B cell (primary cell): ENCODE measurements at places on chromosomes 13 and 19.

DNA sequence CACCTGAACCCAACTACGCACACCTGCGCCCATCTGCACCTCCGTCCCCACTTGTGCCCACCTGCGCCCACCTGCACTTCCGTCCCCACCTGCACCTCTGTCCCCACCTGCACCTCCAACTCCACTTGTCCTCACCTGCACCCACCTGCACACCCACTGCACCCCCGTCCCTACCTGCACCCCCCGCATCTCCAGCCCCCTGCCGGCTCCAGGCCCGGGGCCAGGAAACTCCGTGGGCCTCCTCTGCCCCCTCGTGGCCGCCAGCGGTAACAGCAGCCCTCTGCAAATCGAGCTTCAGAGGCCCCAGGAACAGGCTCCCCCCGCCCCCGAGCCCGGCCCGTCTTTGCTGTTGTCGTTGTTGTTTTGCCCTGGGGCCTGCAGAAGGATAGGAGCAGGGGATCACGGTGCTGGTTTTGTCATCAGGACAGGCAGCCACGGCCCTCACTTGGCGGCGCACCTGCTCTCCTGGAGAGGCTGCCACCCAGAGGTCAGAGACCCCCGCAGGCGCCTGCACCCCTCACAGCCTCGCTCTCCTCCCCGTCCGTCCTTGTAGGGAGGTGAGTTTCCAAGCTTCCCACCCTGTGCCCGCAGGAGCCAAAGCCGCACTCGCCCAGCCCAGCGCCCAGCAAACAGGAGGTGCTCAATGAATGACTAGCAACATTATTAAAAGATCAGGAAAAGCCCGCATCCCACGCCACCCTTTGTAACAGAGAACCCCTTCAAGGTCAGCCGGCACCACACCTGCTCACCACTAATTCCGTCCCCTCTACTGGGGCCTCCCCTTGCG, 65.4 kb downstream of the GNG7 start:
- H3K27me3 ChIP-seq, result no peaks in the 10 kb centered on the region
- DNase-seq, result peak; percentile 85
- no peak overlapping the region for H3K27ac ChIP-seq
- no peaks in the 10 kb centered on the region for H3K36me3 ChIP-seq
- no peak overlapping the region for H3K4me3 ChIP-seq

DNA sequence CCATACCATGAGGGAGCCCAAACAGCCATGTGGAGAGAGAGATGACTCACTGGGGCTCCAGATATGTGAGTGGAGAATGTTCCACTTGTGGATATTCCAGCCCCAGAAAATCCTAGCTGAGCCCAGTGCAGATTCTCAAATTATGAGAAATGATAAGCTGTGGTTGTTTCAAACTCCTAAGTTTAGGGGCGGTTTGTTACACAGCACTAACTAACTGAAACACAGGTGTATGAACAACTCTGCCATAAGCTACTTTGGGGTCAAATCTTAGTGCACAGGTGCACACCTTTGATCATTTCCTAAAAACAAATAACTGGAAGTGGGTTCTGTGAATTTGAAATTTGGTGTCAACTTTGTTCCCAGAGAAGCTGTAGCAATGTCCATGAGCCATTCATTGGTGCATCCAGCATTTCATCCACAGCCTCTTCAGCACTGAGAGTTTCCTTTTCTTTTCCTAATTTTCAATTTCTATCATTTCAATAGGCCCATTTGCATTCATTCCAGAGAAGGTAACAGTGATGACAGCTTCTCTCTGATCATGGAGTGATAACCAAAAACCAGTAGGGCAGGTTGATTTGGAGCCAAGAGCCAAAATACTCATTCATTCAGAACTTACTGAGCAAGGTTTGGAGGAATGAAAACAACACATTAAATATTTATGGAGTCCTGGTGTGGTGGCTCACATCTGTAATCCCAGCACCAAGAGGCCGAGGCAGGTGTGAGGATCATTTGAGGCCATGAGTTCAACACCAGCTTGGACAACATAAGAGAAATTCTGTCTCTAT, 8.8 kb upstream of the CLPP start:
- H3K27ac ChIP-seq, result no peak overlapping the region
- H3K27me3 ChIP-seq, result no peaks in the 10 kb centered on the region
- H3K4me3 ChIP-seq, result no peak overlapping the region
- no peaks in the 10 kb centered on the region for H3K4me1 ChIP-seq

DNA sequence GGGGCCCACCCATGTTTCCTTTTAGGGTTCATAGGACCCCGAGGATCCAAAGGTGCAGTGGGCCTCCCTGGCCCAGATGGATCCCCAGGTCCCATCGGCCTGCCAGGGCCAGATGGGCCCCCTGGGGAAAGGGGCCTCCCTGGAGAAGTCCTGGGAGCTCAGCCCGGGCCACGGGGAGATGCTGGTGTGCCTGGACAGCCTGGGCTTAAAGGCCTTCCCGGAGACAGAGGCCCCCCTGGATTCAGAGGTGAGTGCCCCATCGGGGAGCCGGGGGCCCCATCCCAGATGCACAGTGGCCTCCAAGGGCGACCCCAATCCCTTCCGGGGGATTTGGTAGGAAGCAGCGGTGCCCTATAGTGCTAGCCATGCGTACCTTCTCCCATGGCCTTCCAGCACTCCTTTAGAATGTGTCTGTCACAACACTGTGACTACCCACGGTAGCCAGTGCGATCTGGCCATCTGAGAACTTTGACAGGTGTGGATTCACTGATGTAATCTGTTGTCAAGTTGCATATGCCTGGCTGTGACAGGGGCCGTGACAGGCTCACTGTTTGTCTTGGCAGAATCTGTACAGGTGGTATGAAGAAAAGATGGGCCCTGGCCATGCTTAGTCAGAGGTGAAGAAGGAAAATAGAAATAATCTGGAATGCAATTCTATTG, 88.5 kb downstream of the RAB20 start:
- no peak overlapping the region for H3K4me3 ChIP-seq
- H3K4me1 ChIP-seq, result peaks cover 50% of the 10 kb centered on the region
- DNase-seq, result no peak
- H3K27me3 ChIP-seq, result no peaks in the 10 kb centered on the region
- no peaks in the 10 kb centered on the region for H3K36me3 ChIP-seq

DNA sequence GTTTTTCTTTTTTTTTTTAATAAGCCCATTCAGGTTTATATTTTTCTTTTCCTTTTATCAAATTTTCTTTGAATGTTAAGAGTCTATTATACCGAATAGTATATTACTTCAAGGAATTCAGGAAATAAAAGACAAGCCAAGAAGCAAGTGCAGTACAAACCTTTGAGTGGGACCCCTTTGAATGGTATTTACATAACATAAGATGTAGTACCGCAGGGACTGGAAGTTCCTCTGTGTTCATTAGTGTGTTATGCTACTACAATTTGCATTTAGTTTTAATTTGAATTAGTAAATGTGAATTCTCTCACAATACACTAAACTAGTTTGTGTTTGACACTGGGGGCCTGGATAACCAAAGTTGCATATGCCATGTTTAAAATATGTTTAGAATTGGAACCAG, 339.5 kb downstream of the DCT start:
- no peak overlapping the region for H3K4me3 ChIP-seq
- no peaks in the 10 kb centered on the region for H3K4me1 ChIP-seq
- no peaks in the 10 kb centered on the region for H3K27me3 ChIP-seq
- DNase-seq, result no peak

GRCh38 chr19:52941941-52942385, 18.7 kb upstream of the ZNF888 start:
- H3K4me3 ChIP-seq, result peak overlapping the region; percentile 88
- no peaks in the 10 kb centered on the region for H3K36me3 ChIP-seq
- peaks cover 6% of the 10 kb centered on the region for H3K4me1 ChIP-seq
- H3K27me3 ChIP-seq, result no peaks in the 10 kb centered on the region
- peak overlapping the region; percentile 90 for H3K27ac ChIP-seq

GRCh38 chr13:102220681-102221228, 181.1 kb downstream of the FGF14 start:
- no peaks in the 10 kb centered on the region for H3K36me3 ChIP-seq
- no peaks in the 10 kb centered on the region for H3K4me1 ChIP-seq
- H3K4me3 ChIP-seq, result no peak overlapping the region
- no peaks in the 10 kb centered on the region for H3K27me3 ChIP-seq
- no peak for DNase-seq

DNA sequence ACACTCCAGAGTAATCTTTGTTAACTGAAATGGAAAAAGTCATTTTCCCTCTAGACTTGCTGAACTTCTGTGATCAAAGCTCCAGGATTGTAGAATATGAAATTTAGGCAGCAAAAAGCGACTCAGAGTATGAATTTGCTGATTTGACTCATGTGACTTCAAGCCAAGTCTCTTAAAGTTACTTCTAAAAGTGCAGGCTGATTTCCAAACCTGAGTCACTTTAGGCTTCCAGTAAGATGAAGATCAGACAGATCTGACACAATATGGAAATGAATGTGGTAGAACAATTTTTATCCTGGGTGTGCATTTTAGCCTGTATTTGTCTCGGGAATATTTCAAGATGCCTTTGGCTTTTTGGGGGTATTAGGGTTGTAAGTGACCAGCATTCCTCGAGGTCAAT, 151.0 kb upstream of the TMTC4 start:
- no peak for DNase-seq
- H3K27ac ChIP-seq, result no peak overlapping the region
- no peaks in the 10 kb centered on the region for H3K27me3 ChIP-seq
- no peak overlapping the region for H3K4me3 ChIP-seq
- H3K36me3 ChIP-seq, result no peaks in the 10 kb centered on the region

DNA sequence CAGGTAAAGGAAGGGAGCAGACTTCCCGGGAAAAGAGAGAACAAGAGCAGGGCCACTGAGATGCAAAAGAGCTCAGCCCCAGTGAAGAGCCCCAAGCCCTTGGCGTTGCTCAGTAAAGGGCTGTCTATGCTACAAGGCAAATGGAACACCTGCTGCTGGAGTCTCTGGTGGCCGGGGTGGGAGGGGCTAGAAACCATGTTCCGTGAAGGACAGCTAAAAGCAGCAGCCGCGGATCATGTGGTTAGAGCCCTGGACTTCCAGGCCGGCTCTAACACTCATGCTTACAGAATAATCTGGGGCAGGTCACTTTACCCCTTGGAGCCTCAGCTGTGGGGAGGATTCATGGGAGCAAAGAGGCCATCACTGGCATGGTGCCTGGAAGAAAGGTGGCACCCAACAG, 17.8 kb downstream of the POU2F2 start:
- DNase-seq, result peak; percentile 75
- H3K4me3 ChIP-seq, result peak overlapping the region; percentile 33
- peak overlapping the region; percentile 71 for H3K27ac ChIP-seq
- H3K27me3 ChIP-seq, result no peaks in the 10 kb centered on the region

DNA sequence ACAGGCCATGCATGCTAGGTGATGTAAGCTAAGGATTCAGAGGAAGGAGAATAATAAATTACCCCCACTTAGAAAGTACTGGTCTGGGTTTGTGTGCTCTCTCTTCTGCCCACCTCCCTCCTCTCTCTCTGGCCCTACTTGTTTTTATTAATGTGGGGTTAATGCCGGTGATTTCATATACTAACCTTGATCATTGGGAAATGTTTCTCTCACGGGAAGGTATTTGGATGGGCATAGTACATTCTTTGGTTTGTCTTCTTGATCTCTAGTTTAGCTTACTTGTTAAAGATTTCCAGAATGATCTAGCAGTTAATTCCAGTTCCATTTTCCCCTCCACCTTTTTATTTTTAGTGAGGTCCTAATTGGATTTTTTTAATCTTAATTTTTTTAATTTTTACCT, 24.6 kb downstream of the ARHGAP35 start:
- H3K27me3 ChIP-seq, result no peaks in the 10 kb centered on the region
- H3K36me3 ChIP-seq, result no peaks in the 10 kb centered on the region
- no peak overlapping the region for H3K4me3 ChIP-seq
- H3K27ac ChIP-seq, result no peak overlapping the region
- H3K4me1 ChIP-seq, result no peaks in the 10 kb centered on the region

- H3K27ac ChIP-seq, result no peak overlapping the region
- no peaks in the 10 kb centered on the region for H3K27me3 ChIP-seq
- H3K4me3 ChIP-seq, result no peak overlapping the region
- no peak for DNase-seq
- peaks cover 15% of the 10 kb centered on the region for H3K4me1 ChIP-seq
- H3K36me3 ChIP-seq, result no peaks in the 10 kb centered on the region
Measured at GRCh38 chr13:27008733-27009132, 162.9 kb downstream of the USP12 start.

DNA sequence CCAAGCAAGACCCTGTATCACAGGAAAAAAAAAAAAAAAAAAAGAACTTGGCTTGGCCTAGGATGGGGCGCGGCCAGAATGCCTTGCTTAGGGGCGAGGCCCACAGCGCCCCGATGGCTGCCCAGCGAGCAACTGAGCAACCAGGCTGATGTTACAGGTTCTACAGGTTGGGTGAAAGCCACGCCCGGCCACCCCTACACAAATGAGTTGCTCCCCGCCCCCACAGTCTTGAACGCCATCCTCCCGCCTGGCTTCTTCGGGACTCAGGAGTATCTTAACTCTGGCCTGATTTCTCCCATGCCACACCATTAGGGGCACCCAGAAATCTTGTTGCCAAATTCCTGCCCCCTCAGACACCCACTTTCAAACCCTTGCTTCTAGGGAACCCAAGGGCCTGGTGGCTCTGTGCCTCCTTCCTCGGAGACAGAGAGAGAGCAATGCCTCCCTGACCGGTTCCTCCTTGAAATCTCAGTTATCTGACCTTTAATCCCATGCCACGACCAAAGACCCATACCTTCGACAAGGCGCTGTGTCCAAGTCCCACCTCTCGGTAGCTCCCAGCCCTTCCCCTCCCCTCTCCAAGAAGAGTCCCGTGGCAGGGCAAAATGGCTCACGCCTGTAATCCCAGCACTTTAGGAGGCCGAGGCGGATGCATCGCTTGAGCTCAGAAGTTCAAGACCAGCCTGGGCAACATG, 1.1 kb upstream of the CBLC start:
- no peaks in the 10 kb centered on the region for H3K27me3 ChIP-seq
- no peaks in the 10 kb centered on the region for H3K4me1 ChIP-seq
- no peaks in the 10 kb centered on the region for H3K36me3 ChIP-seq
- no peak overlapping the region for H3K27ac ChIP-seq
- no peak for DNase-seq

GRCh38 chr13:79989217-79989661, 351.7 kb downstream of the SPRY2 start:
- no peaks in the 10 kb centered on the region for H3K4me1 ChIP-seq
- no peak for DNase-seq
- no peaks in the 10 kb centered on the region for H3K27me3 ChIP-seq
- no peaks in the 10 kb centered on the region for H3K36me3 ChIP-seq
- H3K4me3 ChIP-seq, result no peak overlapping the region
- no peak overlapping the region for H3K27ac ChIP-seq

GRCh38 chr19:33294058-33294798, 8.1 kb downstream of the CEBPA start:
- DNase-seq, result no peak
- H3K4me3 ChIP-seq, result no peak overlapping the region
- H3K27me3 ChIP-seq, result no peaks in the 10 kb centered on the region
- H3K27ac ChIP-seq, result no peak overlapping the region
- H3K4me1 ChIP-seq, result no peaks in the 10 kb centered on the region
- no peaks in the 10 kb centered on the region for H3K36me3 ChIP-seq
